ENCODE measurements at places on chromosomes 2 and 18.
A peak's percentile ranks its signal among the peaks of the same experiment; 100 is the strongest.

DNA sequence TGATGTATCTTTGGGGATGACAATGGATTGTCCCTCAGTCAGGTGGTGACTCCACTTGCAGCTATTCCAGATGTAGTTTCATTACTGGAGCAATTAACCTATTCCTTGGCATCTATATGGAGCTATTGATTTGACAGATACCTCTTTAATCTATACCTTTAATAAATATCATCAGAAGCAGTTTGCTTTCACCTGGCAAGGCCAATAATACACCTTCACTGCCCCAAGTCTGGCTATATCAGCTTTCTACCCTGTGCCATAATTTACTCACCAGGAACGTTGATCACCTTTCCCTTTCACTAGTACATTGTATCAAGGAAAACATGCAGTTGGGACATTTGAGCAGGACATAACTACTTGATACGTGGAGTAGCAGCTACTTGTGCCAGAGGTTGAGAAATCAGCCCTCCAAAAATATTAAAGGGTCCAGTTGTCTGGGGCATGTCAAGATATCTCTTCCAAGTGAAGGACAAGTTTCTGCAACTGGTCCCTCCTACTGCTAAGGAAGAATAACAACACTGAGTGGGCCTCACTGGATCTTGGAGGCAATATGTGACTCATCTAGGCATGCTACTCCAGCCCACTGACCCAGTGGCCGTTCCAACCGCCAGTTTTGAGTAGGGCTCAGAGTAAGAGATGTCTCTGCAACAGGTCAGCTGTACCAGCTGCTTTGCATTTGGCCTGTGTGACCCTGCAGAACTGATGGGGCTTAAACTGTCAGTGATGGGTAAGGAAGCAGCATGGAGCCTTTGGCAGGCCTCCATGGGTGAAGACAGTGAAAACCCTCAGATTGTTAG, 67.0 kb downstream of the PSMG2 start:
- DNase-seq = no peak

DNA sequence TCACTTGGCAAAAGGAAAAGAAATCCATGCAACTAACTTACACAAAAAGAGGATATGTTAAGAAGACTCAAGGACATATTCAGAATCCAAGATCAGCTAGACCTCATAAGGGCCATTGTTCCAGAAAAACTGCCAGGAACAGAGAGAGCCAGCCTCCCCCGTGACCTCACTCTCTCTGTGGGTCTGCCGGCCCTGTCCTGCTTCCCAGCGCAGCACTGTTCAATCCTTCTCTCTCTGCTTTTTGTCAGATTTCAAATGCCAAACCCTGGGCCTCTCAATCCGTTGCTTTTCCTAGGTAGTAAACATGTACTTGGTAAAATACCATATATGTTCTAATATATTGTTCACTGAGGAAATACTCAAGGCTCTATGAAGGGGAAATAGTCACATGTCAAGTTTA, 40.0 kb upstream of the ACKR3 start:
- DNase-seq = no peak

- no peak for DNase-seq
Observed at GRCh38 chr18:28494151-28494550, 317.2 kb upstream of the CDH2 start.

DNA sequence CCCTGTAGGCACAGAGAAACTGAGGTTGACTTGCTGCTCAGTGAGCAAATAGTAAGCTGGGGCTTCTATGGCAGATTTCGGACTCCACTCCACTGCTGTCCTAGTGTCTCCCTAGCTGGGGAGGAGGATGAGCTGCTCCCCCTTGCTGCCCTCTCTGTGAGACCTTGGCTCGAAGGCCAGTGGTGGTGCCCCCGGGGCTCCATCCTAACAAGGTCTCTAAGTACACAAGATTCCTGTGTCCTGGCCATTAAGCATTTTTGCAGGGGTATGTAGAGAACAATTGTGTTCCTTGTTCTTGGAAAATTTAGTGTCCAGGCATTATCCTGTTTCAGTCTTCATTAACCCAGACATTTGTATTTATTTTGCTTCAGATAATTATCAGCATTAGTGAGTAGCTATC, 21.3 kb upstream of the BCL2L11 start:
- DNase-seq = no peak

- DNase-seq = no peak
Observed at GRCh38 chr2:198242093-198242492, 437.7 kb downstream of the PLCL1 start.

DNA sequence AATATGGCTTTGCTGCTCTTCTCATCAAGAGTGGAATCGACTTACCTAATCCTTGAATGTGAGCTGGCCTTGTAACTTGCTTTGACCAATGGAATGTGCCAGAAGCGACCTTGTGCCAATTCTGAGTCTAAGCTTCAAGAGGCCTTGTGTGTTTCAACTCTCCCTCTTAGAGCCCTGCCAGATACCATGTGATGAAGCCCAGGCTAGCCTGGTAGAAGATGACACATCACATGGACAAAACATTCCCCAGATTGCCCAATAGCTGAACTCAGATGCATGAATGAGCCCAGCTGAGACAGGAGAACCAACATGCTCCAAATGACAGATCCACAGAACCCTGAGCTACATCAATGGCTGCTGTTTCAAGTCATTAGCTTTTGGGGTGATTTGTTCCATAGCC, 4.2 kb upstream of the KLHL14 start:
- no peak for DNase-seq

- no peak for DNase-seq
Observed at GRCh38 chr18:41199212-41199611, 755.8 kb upstream of the PIK3C3 start.

DNA sequence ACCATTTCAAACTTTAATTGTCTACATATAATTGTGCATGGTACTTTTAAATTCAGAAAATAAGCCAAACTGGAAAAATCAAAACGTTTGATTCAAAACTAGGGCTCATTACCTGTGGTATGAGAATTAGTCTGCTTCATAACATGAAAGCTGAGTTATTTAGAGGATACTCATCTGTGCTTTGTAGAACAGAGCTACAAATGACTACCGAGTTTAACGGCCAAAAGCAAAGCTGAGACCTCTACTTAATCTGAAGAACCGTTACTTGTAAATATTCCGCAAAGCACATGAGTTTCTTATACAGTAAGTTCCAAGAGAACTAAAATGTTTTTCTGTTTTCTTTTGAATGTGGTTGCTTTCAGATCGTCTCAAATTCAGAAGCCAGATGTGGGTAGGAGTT, 123.7 kb upstream of the SMAD7 start:
- no peak for DNase-seq

GRCh38 chr2:182821182-182821581, 45.3 kb downstream of the FRZB start:
- no peak for DNase-seq

DNA sequence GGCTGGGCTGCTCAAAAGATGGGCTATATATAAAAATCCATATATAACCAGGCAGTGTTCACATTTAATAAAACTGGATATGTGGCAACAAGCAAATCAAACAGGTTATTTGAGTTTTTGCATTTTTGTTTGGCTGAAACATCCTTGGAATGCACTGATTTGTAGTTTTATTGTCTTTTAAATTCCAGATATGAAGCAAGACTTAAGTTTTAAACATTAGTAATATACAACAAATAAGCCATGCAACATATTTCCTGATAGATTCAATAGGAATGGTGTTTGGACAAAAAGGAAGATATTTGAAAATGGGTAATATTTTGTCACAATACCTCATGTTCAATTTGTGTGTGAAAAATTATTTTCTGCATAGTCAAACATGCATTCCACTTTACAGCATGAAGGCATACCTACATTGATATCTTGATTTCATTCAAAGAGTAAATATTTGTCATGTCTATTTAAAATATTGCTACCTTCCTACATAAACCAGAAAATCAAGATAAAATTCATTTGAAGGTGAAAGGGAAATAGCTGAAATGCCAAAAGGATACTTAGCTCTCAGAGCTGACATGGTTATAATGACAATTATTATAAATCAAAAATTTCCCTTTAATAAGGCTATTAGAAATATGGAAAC, 132.3 kb upstream of the NETO1 start:
- no peak for DNase-seq

DNA sequence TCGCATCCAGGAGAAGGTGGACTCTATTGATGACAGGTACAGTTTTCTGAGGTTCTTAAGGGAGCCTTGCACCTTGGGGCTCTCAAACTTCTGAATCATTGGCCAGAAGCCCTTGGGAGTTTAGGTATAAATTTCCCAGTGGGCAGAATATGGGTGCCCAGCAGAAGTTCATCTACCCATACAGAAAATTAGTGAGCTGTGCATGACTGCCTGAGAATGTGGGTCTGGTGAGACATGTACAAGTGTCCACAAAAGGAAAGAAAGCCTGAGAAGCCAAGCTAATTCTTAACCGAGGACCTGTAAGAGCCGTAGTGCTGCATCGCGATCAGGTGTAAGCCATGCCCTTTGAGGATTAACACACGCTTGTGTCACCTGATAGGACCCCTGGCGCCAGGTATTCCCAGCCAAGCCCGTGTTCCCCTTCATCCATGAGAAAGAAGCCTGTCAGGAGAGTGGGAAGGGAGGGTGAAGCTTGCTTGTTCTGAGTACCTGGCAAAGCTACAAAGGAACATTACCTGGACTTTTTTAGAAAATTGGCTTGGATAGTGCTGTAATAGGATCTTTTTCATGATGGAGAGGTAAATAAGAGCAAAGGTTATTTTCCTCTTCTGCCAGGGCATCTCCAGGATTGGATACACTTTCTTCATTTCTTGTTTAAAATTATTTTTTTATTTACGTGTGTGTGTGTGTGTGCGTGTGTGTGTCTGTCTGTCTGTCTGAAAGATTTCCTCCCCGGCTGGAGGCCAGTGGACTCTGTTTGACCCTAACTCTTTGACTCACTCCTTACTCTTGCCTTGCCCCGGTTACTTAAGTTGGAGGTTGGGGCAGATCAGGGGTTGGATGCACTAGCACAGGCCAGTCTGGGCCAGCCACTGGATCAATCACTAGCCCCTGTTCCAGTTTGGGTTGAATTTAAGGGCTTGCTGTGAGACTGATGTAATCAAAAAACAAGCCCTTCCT, 90.4 kb upstream of the EML6 start:
- DNase-seq = no peak

DNA sequence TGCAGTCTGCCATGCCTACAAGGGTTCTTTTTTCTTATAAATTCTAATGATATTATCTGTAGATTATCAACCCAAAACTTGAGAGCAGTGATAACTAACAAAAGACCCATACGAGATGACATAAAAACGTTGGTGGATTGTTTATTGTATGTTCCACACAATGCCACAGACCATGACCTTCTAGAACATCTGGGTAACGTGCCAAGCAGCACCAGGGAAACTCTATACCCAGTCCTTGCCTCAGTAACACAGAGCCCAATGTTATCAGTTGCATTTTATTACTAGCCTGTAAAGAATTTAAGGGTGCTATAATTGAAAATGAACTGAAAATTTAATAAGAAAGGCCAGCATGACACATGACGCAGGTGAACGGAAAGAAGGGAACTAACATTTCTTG, 99.1 kb upstream of the UGP2 start:
- no peak for DNase-seq

- no peak for DNase-seq
Observed at GRCh38 chr2:122955776-122956175, 1069.3 kb upstream of the CNTNAP5 start.

- DNase-seq = peak; percentile 60
Observed at GRCh38 chr2:217988014-217988839, 14.6 kb downstream of the TNS1 start.

- peak; percentile 47 for DNase-seq
Observed at GRCh38 chr2:162989507-162989906, 150.9 kb upstream of the KCNH7 start.

DNA sequence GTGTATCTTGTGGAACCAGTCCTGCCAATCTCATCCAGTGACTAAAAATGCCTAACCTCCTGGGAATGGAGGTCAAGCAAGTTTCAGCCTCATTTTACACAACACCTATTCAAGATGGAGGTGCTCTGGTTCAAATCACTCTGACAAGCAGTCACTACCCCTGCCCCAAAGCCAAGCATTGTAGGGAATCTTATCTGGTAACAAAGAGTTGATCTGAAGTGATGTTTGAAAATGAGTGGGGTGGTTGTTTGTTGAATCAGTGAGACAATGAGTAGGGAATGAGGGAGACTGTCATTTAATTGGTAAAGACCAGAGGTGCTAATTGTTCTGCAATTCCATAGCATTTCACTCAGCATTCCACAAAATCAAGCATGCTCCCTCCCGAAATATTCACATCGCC, 132.0 kb downstream of the RND3 start:
- no peak for DNase-seq

DNA sequence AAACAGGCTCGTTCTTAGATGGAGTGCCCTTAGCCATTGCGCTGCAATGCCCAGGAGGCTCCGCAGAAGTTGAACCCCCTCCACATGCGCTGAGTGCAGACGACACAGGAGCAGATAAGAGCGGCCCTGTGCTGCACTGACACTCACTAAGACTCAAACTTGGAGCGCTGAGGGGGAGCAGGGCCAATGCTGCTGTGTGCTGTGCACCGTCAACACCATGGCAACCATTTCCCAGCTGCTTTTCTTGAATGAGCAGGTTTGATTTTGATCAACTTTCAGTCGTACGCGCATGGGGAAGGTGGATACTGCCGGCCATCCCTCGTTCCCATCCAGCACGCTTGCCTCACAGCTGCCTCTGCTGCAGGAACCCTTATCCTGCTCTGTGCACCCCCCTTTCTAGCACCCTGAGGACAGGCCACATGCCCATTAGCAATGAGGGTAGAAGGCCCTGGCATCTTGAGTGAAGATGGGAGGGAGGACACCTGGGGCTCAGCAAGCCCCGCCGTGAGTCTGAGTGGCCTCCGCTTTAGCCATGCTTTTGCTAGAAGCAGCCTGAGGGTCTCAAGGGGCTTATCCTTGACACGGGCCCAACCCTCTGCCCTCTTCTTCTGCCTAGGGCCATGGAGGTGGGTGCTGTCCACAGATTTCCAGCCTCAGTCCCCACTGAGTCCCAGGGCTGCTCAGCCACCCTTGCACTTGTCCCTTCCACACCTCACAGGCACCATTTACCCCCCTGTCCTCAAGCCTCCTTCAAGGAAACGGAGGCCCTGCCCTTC, 271.9 kb downstream of the PHLPP1 start:
- DNase-seq = no peak

DNA sequence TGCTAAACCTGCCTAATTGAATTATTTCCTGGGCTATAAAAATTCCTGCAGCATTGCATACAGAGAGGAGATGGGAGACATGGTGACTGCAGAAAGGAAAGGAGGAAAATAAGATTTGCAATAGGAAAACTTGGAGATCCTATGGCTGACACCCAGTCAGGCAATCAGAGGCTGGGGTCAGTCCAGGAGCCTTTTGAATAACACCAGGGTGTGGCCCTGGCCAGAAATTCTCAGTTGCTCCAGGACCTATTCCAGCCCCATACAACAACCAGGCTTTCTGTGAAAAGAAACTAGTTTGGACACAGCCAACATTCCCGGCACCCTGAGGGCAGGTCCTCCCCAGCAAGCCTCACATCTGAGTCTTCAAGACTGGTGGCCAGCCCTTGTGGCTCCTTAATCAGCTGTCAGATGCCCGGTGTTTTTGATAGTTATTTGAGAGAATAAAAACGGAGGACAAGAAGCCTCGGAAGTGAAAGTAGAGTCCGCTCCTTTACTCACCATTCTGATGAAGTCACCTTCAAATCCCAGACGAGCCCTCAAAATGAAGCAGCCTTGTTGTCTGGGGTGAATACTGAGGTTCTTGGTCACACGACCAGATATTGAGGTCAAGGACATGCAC, 31.1 kb upstream of the GMCL1 start:
- DNase-seq = no peak

- no peak for DNase-seq
Observed at GRCh38 chr18:8242151-8242696, 367.0 kb upstream of the RAB12 start.

- DNase-seq = no peak
Observed at GRCh38 chr2:223008956-223009355, 43.0 kb upstream of the KCNE4 start.
